AG09319 (cell line): ENCODE measurements at places on chromosomes 12 and 14.

- DNase-seq, result no peak
Observed at GRCh38 chr12:68482660-68483059, 128.0 kb upstream of the RAP1B start.

DNA sequence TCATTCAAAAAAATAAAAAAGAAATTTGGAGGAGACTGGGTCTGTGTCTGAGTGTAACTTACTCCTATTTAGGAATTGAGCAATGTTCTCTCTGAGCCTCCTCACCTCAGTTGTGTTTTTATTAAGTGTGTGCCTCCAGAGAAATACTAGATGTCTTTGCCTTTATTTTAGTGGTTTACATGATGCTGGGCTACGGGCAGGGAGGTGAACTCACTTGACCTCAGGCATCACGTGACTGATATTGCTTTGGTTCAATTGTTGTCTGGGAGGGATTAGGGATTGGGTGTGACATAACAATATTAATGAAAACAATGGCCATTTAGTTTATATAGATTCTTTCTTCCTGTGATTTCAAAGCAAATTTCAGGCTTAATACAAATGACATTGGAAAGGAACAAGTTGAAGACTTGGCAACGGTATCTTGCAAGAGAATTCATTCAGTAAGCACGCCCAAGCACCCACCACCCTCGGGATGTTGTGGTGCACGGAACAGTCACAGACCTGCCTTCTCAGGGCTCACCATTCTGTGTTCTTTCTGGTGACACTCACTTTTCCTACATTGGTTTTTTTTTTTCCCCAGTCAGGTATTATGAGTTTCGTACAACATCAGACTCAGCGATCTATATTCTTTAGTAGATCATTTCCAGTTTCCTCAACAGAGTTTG is 77.5 kb downstream of the BMP4 start:
- no peak for DNase-seq

DNA sequence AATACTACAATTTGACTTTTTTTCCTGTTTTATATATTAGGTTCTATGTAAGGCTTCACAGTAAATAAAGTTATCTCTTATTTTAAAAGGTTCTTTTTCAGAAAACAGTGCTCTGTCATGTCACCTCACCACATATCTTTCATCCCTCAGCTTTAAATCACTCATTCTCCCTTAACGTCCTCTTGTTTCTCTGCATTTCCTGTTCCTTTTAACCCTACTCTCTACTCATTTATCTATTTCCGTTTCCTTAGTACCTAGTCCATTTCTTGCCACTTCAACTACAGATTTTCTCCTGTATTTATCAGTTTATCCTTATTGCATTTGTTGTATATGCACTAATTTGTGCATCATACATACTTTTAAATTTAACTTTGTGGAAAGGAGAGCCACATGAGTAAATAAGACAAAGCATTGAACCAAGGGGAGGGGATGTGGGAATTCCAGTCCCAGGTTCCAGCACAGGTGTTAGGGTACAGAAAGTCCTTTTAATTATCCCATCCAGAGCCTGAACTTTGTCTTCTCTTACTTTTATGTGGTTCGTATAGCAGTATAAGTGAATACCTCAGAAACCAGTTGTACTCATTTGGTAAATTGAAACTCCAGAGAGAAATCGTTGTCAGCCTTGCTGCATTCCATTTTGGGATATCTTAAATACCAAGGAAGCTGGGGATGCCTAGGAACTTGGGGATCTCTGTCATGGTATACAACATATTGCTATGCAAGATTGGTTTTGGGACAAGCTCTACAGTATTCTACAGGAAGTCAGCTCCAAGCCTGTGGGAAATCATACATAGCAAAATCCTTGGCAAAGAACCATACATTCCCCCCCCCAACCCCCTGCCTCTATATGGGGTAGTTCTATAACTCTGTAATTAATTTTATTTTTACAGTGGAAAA is 120.5 kb downstream of the DIP2B start:
- DNase-seq, result no peak

DNA sequence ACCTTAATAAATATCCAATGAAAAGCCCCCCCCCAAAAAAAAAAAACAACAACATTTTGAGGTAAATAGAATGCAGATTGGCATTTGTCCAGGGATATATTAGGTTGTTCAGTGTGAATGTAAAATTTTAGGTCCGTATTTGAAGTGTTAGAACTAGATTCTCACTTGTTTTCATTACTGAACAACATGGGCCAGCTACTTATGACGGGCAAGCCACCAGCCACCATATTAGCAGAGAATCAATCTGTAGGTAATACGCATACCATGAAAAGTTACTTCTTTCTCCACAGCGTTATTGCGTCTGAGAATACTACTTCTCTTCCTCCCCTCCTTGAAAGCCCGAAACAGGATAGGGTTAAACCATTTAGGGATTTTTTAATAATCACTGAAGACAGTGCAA is 5.4 kb downstream of the FLRT2 start:
- no peak for DNase-seq

DNA sequence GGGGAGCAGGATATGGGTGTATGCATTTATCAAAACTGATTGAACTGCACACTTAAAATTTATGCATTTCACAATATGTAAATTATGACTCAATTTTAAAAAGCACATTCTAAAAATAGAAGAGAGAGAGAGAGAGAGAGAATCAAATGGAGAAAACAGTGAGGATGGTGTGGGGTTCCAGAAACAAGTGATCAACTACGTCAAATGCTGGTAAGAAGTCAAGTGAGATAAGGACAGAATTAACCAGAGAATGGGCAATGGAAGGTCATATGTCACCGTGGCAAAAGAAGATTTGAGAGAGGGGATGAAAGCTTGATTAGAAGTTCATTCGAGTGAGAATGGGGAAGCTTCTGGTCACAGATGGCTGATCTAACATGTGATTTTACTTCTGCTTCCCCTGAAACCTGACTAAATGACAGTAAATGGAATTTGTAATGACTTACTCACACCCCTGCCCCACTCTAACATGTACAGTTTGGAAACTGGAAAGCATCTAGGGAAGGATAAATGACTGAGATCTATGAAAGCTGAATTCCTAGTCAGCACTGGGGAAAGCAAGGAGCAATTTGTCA is 276.5 kb upstream of the AMIGO2 start:
- no peak for DNase-seq

GRCh38 chr14:19729763-19730162 is 13.6 kb upstream of the OR4Q3 start:
- DNase-seq, result no peak

- no peak for DNase-seq
Observed at GRCh38 chr14:83208341-83208740, 1674.7 kb upstream of the SEL1L start.

GRCh38 chr12:78229591-78230101 is 399.0 kb downstream of the NAV3 start:
- DNase-seq, result no peak

DNA sequence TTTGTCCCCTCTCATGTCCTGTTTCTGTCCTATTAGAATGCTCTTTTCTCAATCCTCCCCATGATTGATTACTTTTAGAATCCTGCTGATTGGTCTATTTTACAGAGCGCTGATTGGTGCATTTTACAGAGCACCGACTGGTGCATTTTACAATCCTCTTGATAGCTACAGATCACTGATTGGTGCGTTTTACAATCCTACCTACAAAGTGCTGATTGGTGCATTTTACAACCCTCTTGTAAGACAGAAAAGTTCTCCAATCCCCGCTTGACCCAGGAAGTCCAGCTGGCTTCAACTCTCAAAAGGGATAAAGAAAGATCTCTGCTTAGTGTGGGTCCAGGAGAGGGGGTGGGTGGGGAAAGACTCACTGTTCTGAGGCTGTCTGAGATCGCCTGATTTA is 71.3 kb downstream of the DHRS2 start:
- no peak for DNase-seq

GRCh38 chr12:48165089-48165981 is 8.0 kb upstream of the ASB8 start:
- no peak for DNase-seq

- DNase-seq, result no peak
Observed at GRCh38 chr12:43964961-43965360, 129.1 kb downstream of the TMEM117 start.

- DNase-seq, result no peak
Observed at GRCh38 chr14:50044042-50044651, 72.2 kb downstream of the VCPKMT start.

DNA sequence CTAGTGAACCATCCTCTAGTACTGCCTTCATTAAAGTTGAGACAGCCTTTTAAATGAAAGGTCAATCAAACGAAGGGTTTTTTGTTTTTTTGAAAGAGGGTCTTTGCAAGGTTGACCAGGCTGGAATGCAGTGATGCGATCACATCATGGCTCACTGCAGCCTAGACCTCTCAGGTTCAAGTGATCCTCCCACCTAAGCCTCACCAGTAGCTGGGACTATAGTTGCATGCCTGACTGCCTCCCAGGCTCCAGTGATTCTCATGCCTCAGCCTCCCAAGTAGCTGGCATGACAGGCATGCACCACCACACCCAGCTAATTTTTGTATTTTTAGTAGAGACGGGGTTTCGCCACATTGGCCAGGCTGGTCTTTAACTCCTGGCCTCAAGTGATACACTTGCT is 114.6 kb upstream of the SINHCAF start:
- no peak for DNase-seq

DNA sequence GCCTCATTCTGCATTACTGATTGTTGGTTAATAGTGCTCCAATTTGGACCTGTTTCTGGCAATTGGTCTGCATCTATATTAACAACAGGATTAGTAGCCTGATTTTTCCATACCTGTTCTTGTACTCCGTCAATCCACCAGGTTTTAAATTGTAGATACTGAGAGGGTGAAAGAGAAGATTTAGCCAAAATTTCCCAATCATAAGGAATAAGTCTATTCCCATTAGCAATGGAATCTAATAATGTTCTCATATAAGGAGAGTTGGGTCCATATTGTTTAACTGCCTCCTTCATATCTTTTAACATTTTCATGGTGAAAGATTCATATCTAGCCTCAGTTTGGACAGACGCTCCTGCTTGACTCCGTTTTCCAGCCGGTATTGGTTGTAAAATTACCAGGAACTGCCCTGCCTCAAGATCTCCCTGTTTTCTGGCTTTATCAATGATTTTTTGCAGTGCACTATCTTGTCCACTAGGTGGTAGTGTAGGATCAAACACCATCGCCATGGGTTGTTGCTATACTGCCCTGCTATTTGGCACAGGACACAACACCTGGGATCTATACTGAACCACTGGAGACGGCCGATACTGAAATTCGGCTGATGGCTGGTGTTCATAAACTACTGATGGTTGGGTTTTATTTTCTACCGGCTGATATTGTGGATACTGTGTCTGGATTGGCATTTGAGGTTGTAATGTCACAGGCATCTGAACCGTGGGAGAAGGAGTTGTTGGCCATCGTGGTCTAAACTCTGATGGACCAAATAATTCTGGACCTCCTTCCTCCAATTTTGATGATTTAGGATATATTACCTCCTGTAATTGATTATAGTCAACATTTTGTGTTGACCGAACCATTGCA is 25.2 kb downstream of the DHRS4L2 start:
- peak; percentile 34 for DNase-seq

- DNase-seq, result no peak
Observed at GRCh38 chr14:101176535-101177205, 273.1 kb upstream of the RTL1 start.

- DNase-seq, result no peak
Observed at GRCh38 chr12:60849723-60850122, 1253.9 kb downstream of the SLC16A7 start.

DNA sequence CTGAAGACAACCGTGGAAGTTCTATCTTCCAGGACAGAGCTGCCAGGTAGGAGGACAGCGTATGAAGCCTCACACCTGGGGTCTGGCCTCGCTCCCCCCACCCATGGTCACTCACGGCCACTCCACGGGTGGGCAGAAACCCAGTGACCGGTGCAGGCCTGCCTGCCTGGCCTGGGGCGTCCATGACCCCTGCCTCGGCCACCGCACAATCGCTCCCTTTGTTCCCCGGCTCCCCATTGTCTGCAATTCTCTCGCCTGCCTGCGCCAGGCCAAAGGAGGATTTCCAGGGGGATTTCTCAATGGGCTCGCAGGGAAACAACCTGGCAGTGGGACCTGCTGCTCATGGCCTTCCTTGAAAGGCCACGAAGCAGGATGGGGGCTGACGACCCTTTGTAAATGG is 22.6 kb downstream of the CCDC85C start:
- DNase-seq, result no peak

GRCh38 chr14:49480053-49480760 is 106.0 kb downstream of the RPS29 start:
- DNase-seq, result no peak

GRCh38 chr12:26732005-26732908 is 100.7 kb downstream of the ITPR2 start:
- DNase-seq, result no peak

DNA sequence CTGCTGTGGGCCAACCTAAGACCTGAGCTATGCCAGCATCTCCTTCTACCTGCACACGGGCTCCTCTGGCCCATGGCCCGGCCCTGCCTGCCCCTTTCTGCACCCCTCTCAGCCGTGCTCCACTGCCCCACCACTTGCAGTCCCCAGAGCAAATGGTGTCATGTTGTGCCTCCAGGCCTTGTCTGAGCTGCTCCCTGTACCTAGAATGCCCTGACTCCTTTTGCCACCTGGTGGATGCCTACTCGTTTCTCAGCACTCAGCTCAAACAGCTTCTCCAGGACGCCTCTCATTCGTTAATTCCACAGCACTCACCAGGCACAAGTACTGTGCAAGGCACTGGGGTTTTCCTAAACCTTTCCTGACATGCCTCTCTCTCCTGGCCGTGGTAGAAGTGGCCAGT is 63.2 kb upstream of the PNMA1 start:
- no peak for DNase-seq

DNA sequence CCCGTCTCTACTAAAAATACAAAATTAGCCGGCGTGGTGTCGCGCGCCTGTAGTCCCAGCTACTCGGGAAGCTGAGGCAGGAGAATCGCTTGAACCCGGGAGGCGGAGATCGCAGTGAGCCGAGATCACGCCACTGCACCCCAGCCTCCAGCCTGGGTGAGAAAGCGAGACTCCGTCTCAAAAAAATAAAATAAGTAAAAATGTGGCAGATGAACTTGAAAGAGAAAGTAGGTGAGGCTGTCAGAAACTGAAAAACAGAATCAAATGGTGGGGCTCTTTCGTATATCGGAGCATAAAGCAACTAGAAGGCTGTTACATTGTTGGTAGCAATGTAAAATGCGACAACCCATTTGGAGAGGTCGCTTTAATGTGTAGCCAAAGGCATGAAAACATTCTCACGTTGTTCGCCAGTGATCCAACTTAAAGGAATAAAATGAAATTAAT is 767 bp upstream of the CCNT1 start:
- DNase-seq, result no peak
